CD4-positive, alpha-beta T cell treated with Interleukin-15 for 4 hours (primary cell): ENCODE measurements at places on chromosomes 1 and 21.

GRCh38 chr21:28294051-28294450 lies 698.6 kb downstream of the LTN1 start:
- DNase-seq, result no peak

DNA sequence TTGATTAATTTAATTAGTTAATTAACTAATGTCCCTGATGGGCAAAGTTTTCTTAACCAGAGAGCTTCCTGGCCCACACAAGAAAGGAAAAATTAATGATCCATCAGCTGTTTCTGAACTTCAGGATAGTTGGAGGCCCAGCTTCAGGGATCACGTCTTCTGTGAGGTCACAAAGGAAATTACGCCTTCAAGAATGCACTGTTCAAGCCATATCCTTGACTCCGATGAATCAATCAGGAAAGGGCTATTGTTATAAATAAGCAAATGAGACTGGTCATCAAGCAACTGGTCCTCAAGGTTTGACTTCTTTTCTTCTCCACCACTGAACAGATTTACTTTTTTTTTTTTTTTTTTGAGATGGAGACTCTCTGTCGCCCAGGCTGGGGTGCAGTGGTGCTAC lies 40.6 kb downstream of the TCP10L start:
- no peak for DNase-seq

DNA sequence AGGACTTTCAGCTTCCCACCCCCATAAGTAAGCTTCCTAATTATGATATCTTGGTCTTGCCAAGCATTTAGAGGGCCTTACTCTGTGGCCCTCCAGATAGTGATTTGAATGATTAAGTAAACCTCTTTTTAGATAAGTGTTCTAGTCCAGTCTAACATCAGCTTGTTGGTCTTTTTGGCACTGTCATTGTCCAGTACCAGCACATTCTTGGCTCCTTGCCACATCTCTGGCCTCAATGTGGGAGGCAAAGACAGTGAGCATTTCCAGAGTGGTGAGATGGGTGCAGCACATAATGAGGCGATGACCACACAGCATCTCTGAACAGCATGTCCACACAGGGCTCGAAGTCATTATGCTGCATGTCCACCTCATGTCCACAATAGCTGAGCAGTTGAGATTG lies 6.1 kb downstream of the CAPZA1 start:
- DNase-seq, result no peak

DNA sequence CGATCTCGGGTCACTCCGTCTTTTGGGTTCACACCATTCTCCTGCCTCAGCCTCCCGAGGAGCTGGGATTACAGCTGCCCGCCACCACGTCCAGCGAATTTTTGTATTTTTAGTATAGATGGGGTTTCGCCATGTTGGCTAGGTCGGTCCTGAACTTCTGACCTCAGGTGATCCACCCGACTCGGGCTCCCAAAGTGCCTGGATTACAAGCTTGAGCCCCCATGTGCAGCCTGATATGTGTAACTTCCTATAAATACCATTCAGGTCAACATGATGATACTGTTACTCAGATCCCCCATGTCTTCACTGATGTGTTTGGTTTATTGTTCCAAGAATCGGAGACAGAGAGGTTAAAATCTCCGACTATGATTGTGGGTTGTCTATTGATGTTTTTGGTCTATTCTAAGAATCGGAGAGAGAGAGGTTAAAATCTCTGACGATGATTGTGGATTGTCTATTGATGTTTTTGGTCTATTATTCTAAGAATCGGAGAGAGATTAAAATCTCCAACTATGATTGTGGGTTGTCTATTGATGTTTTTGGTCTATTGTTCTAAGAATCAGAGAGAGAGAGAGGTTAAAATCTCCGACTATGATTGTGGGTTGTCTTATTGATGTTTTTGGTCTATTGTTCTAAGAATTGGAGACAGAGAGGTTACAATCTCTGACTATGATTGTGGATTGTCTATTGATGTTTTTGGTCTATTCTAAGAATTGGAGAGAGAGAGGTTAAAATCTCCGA lies 17.0 kb downstream of the C1orf159 start:
- peak; percentile 56 for DNase-seq

DNA sequence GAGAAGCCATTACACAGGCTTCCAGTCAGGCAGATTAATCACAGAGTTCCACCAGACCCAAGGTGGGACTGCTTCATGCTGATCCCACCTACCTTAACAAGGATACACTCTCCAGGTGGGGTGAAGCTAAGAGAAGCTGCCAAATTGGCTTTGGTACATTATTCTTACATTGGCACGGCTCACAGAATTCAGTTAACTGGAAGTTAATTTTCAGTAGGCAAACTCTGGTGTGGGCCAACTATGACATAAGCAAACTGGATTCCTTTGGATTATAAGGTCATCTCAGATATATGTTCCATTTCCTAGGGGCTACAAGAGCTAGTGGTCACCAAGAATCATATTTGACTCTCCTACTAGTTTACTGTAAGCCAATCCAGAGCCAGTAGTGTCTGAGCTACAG lies 448.8 kb upstream of the BEND5 start:
- no peak for DNase-seq

GRCh38 chr1:19630720-19631395 lies 13.3 kb upstream of the NBL1 start:
- no peak for DNase-seq

DNA sequence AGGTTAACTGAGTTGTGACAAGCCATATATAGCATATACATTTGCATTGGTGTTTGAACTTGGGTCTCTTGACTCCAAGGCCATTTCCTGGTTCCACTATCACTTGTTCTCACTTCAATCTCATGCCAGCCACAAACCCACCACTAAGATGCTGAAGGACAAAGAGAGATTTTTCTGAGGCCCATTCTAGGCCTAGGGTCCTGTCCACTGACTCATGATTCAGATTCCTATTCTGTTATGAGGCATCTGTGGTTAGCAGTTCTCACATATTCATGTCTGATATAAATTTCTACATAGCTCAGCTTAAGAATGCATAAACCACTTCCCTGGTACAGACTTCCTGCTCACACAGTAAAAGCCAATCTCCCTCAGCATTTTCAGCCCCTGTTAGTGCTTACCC lies 326.1 kb upstream of the BEND5 start:
- no peak for DNase-seq

DNA sequence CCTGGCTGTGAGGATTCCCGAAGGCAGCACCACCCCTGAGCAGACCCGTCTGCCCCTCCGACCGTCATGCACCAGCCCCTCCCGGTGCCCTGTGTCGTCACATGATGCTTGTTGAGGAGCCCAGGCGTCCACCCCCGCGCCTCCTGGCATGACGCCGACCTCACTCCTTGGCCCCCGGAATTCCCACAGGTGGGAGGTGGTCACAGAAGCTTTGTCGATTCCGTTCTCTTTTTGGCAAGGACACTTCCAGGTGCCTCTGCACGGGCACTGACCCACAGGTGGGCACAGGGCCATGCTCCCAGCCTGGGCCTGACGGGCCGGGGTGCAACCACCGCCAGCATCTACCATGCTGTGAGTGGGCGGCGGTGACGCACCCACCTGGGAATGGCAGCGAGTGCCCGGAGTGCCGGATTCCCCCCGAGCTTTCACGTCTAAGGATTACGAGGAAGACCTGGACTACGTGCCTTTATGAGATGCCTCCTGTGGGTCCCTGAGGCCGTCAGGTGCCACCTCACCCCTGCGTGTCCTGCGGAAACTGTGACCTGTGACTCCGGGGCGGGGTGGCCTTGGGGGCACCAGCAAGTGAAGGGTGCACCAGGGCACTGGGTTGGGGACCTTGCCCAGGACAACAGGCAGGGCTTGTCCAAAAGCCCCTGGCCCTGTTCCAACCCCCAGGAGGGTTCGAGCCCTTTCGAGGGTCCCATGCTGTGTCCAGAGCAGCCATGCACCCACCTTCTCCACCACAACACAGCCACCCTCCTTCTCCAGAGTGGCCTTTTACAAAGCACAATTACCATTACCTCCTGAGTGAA lies 31.4 kb upstream of the COL6A1 start:
- DNase-seq, result no peak

GRCh38 chr1:18484721-18485120 lies 4.0 kb downstream of the KLHDC7A start:
- no peak for DNase-seq
